ENCODE measurements at places on chromosomes 1 and 21.

GRCh38 chr1:15849775-15850324 is 2.3 kb downstream of the SPEN start:
- DNase-seq = peak; percentile 38

DNA sequence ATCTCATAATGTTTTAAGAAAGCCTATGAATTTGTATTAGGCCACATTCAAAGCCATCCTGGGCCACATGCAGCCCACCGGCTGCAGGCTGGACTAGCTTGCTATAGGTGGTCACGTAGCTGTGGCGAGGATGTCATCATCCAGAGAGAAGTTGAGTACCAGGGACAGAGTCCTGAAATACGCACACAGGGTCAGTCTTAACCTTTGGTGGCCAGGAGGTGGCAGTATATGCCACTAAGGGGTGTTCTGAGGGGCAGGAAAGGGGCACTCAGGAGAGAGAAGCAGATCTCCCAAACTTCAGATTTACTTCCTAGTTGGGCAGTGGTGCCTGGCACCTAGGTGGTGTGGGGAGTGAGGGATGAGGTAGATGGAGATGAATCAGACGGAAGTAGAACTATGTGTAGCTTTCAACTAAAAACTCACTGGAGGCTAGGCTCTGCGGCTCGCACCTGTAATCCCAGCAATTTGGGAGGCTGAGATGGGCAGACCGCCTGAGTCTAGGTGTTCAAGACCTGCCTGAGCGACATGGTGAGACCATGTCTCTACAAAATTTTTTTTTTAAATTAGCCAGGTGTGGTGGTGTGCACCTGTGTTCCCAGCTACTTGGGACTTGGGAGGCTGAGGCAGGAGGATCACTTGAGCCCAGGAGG is 16.3 kb upstream of the CDK18 start:
- DNase-seq = peak; percentile 68

DNA sequence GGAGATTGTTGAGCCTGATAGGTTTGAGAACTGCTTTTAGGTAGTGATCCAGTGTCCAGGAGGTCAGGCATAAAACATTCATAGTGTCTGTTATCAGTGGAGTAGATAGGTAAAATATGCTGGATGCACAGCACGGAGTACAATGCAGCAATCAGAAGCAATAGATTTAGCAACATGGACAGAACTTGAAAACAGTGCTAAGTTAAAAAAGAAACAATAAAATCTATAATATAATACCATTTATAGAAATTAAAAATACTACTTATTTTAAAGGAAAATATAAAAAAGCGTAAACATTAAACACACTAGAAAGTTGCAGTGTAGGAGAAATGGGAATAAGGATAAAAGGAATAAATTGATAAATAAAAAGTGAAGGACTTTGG is 3.4 kb upstream of the TAF13 start:
- no peak for DNase-seq

DNA sequence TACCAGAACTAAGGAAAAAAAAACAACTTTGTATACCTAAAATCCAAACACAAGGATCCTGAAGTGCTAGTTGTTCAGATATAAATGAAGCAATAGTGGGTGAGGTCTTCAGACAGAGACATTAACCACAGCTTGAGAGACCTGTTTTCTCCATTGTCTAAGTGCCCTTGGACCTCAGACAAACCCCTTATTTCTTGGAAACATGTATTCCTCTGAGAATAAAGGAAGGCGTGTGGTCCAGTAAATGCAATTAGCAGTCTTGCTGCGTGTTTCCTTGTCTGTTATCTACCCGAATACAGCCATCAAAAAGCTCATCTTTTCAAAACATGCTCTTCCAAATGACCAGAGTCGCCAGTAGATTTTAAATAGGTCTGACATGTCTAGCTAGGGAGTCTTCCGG is 291.1 kb upstream of the NFIA start:
- no peak for DNase-seq

DNA sequence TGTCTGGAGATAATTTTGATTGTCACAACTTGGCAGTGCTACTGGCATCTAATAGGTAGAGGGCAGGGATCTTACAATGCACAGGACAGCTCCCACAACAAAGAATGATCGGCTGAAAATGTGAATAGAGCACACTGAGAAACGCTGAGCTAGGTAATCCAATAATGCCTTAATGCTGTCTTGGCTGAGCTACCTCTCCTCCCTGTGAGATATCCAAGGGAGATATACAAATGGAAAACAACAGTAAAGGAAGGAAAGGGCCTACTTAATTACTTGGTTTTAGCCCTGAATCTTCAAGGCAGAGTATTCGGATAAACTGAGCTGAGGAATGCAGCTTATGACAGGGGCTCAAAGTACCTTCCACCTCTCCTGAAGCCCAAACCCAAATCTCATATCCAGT is 2.9 kb downstream of the DNASE2B start:
- DNase-seq = no peak

- DNase-seq = no peak
Measured at GRCh38 chr1:151370211-151370911, 2.1 kb downstream of the SELENBP1 start.

GRCh38 chr1:232090816-232091215 is 464.2 kb downstream of the DISC1 start:
- DNase-seq = no peak

DNA sequence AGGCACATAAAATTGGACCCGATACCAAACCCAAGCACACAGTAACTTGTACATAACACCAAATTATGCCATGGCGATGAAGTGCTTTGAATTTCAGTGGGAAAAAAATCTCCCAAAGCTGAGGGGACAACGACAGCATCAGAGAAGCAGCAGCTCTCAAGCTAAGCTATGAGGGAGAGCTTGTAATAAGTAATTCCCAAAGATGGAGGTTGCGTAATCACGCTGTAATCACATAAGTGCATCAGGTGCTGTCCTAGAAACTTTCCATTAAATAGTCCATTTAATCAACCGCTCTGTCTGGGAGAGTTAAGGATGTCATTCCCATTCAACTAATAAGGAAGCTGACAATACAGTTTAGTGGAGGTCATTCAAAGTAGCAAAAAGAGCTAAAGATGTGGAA is 37.6 kb upstream of the KRTAP19-8 start:
- DNase-seq = no peak

- DNase-seq = no peak
Measured at GRCh38 chr1:218205721-218206120, 79.4 kb upstream of the RRP15 start.

- no peak for DNase-seq
Measured at GRCh38 chr1:177710696-177711620, 258.9 kb downstream of the SEC16B start.

DNA sequence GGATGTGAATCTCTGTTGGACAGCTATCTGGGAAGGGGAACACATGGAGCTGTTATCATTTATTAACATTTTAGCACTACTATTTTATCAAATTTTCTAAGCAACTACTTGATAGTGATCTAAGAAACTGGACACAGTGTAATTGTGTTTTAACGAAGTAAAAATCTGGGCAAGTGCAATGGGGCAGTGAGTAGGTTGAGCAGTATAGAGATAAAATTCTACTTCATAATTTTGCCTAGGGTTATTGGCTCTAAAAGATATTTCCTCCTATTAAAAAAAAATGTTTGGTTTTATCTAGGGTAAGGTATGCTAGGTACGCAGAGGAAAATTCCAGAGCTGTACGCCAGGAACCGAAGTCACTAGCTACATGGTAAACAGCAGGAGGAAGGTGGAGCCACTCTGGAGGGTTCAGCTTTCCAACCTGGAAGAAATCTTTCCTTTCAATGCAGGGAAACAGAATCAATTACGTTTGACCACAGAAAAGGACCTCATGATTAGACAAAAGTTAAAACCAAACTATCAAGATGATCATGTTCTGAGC is 43.3 kb downstream of the BCAR3 start:
- no peak for DNase-seq

- no peak for DNase-seq
Measured at GRCh38 chr1:210830034-210831028, 303.6 kb downstream of the KCNH1 start.

GRCh38 chr1:229155472-229155871 is 115.4 kb upstream of the RAB4A start:
- peak; percentile 33 for DNase-seq

DNA sequence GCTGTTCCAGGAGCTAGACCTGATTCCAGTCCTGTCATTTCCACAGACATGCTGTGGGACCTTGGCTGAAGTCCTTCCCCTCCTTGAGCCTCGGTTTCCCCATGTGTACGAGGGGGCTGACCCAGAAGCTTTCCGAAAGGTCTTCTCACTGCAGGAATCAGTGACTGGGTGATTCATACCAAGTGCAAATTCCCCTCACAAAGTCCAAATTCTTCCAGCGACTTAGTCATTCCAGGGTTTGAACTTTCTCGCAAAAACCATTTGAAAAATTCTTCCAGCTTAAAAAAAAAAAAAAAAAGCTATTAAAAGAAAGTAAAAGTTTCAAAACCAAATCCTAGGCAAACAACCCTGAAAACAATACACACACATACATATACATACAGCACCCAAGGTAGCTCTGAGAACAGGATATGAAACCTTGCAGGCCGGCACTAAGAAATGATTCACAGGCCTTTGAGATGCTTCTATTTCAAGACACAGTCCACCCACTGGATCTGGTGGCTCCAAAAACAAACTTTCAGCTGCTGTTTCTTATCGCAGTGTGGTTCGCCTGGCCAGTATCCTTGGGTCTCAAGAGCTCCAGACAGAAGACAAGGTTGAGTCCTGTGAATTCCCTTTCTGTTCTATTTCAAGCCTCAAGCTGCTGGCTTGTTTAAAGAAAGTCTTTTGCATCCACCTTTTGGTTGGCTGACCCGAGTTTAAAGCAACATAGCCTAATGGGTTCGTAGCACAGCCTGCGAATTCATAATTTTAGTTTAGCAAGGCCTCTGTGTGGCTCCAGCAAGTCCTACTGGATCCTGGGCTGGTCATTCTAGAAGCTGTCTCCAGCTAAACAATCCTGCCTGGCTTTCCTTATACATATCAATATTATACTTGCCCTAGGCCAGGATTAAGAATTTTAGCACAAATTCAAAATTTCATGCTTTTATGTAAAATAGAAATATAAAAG is 18.0 kb upstream of the ID3 start:
- peak; percentile 70 for DNase-seq

DNA sequence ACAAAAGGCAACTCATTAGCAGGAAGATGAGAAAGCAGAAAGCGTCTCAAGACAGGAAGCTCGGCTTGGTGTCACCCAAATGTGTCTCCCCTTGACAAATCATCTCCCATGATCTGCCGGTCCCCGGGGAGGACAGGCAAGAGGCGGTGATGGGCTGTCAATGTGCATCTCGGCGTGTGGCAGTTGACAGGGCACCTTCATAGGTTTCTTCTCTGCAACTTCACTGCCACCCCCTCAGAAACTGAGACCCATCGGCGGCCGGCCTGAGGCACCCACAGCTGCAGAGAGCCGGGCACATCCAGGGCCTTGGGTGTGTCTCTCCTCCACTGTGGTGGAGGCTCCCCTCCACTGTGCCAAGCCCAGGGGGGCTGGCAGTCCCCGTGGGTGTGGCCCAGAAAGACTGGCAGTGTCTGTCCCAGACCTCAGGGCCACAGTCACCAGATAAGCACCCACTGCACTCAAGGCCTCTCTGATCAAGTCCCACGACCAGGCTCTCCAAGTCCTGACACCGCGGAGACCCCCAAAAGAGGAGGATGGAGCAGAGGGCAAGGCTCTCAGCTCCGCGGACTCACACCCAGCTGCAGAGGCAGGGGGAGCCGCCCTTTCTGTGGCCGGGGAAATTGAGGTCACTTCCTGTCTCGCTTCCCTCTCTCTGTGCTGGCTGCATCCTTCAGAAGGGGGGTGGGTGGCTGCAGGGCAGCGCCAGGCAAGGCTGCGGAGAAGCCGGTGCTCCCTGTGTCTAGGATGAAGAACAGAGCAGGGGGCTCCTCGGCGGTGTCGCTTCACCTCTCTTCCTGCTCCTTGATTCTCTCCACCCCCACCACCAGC is 39.6 kb upstream of the LBR start:
- DNase-seq = peak; percentile 93

- no peak for DNase-seq
Measured at GRCh38 chr1:86692641-86693040, 11.7 kb upstream of the SH3GLB1 start.

GRCh38 chr1:117828201-117828600 is 101.2 kb downstream of the GDAP2 start:
- DNase-seq = no peak

DNA sequence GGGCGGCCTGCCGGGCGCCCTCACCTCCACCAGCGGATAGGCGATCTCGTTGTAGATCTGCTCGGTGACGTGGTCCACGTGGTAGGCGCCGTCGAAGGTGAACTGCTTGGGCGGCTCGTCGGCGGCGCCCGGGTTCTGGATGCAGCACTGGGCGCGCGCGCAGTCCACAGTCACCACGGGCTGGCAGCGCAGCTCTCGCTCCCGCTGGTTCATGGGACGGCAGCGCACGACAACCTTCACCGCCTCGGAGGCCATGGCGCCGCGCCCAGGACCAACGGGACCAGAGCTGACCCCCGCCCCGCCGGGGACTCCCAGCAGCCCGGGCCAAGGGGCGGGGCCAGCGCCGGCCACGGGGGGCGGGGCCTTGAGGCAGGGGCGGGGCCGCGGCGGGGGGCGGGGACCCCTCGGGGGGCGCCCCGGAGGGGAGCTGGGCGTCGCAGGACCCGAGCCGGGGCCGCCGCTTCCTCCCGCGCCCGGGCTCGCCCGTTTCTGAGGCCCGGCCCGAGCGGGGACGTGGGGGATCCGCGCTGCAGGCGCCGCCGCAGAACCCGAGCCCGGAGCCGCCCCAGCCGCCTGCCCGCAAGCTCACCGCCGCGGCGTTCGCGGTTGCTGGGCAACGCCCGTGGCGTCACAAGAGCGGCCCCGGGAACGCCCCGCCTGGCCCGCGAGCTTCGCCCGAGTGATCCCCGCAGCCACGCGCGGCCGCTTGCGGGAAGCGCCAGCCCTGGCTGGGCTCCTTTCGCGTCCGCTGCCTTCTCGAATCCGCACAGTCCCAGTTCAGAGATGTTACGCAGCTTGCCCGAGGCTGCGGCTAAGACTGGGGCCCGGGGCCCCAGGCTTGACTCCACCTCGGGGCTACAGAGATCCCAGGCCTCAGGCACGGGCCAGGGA is at the start of gene KIF17:
TSS of gene KIF17 (minus strand) at position 556 of the 891 bp plus-strand sequence. CDS start at position 255, 301 bp downstream.
- peak; percentile 61 for DNase-seq

GRCh38 chr1:171581766-171582165 is 40.3 kb upstream of the MYOCOS start:
- no peak for DNase-seq
